ENCODE measurements at places on chromosomes 12 and 14.
A peak's percentile ranks its signal among the peaks of the same experiment; 100 is the strongest.

DNA sequence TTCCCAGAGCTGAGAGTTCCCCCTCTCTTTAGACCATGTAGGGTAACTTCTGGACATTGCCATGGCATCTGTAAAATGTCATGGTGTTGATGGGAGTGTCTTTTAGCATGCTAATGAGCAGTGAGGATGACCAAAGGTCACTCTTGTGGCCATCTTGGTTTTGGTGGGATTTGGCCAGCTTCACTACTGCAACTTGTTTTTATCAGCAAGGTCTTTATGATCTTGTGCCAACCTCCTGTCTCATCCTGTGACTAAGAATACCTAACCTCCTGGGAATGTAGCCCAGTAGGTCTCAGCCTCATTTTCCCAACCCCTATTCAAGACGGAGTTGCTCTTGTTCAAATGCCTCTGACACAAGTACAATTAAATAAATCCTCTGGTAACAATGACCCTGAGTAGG lies 244.4 kb downstream of the NEDD1 start:
- DNase-seq, result no peak

DNA sequence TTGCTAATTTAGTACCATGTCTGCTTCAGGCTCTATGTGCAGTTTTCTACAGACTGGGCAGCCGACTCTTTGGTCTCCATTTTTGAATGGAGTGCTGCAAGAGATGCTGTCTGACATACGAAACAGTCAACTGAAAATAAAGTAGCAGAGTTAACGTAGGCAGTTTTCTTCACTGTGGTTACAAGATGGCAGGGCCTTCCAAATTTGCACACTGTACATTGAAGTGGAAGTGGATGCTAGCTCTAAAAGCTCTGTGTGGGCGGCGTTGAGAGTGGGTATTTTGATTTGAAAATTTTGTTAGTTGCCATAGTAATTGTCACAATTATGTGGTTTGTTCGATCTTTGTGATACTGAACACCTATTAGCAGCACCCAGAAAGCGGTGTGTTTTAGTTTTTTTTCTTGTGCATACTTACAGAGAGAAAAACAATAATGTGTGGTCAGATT lies 154.9 kb upstream of the ATP2B1 start:
- no peak for DNase-seq

DNA sequence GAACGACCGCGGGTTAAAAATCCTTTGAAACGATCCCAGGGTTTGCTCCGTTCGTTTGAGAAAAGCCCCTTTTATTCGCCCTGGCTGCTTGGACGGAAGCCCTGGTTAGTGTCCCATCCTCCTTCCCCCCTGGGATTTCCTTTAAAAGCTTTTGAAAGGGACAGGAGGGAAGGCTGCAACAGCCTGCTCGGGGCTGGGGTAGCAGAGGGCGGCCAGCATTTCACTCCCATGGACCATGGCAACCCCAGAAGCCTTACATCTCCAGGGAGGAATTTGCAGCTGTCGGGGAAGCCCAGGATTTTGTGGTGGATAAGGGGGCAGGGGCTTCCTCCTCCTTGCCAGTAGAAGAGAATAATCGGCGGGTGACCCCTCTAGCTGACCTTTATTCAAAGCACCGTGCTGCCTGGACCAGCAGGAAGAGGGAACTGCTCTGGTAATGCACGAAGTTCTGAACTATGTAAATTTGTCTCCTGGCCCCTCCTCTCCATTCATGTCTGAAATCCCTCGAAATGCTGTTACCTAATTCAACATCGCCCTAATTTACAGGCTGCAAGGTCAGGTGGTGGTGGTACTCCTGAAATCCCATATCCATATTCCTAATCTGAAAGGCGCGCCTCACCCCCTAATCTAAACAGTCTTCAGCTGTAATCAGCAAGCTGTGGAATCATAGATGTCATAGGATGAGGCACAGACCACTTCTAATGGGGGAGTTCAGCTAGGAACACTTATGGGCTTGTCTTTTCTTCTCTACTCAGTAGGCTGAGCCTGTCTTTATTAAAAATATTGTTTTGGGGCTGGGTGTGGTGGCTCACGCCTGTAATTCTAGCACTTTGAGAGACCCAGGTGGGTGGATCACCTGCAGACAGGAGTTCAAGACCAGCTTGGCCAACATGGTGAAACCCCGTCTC lies 1.0 kb upstream of the CLIP1 start:
- no peak for DNase-seq

- DNase-seq, result peak; percentile 9
Observed at GRCh38 chr12:54475537-54475936, 2.1 kb upstream of the GTSF1 start.

GRCh38 chr14:101563352-101563653 lies 2.0 kb downstream of the DIO3 start:
- DNase-seq, result no peak

GRCh38 chr14:91244501-91244901 lies at the start of gene GPR68:
GPR68 (minus strand) TSS chr14:91244704; CDS start chr14:91235050, 9,654 bp downstream.
- peak; percentile 69 for DNase-seq

- no peak for DNase-seq
Observed at GRCh38 chr12:11685716-11686115, 36.2 kb downstream of the ETV6 start.

- no peak for DNase-seq
Observed at GRCh38 chr14:71891970-71892369, 40.3 kb upstream of the RGS6 start.

DNA sequence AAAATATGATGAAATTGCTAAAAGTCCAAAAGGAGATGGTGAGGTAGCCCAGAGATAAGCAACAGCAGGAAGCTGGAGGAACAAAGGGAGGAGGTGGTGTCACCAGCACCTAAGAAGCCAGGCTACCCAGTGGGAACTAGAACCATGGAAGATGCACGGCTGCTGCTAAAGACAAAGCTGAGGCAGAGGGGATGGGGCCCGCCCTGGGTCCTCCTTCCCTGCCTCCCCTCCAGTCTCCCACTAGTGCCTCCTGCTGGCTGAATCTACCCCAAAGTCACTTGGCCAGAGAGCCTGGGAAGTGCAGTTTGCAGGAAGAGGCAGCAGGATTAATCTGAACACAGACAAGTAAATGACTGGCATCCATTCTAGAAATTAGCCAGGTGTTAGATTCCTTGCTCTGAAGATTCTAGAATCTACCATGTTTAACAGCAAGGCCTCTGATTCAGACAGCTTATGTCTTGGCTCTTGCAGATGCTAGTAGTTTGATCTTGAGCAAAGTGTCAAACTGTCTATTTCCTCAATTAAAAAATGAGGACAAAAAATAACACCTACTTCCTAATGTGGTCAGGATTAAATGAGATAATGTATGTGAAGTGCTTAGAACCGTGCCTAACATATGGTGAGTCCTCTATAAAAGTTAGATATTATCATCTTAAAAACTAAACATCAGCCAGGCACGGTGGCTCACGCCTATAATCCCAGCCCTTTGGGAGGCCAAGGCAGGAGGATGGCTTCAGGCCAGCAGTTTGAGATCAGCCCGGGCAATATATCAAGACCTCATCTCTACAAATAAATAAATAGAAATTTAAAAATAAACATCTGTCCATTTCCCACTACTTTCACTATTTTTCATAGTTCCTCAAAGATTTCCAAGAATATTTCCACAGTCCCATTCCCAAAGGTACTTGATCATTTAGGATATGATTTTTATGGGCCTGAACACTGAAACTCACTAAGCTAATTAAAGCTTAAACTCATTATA lies 5.8 kb upstream of the LRP10 start:
- DNase-seq, result no peak

DNA sequence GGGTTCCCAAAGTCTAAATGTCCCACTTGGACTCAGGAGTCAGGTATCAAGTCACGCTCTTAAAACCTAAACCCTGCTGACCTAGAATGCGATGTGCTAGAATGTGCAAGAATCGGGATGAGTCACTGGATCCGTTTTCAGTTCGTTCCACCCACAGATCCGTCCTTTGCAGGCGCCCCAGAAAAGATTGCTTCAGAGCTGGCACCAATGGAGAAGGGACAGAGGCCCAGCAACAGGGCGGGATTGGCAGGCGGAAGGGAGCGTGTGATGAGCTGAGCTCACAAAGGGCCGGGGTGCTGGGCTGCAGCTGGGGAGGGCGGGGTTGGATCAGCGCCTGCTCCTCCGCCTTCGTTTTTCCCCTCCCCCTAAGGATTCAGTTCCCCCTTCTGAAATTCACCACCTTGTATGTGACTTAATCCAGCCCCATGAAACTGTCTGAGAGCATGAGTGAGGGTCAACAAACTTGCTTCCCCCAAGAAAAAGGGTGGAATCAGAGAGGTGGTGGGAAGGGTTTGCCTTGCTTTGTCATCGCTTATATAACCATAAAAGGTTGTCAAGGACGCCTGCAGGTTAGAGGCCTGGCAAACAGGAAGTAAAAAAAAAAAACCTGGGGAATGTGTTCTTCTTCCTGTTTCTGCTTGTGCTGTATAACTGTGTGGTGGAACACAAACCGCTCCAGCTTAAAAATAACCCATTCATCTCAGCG lies 2.8 kb upstream of the UBC start:
- peak; percentile 100 for DNase-seq

- DNase-seq, result no peak
Observed at GRCh38 chr14:90490720-90491050, 93.9 kb downstream of the CALM1 start.

DNA sequence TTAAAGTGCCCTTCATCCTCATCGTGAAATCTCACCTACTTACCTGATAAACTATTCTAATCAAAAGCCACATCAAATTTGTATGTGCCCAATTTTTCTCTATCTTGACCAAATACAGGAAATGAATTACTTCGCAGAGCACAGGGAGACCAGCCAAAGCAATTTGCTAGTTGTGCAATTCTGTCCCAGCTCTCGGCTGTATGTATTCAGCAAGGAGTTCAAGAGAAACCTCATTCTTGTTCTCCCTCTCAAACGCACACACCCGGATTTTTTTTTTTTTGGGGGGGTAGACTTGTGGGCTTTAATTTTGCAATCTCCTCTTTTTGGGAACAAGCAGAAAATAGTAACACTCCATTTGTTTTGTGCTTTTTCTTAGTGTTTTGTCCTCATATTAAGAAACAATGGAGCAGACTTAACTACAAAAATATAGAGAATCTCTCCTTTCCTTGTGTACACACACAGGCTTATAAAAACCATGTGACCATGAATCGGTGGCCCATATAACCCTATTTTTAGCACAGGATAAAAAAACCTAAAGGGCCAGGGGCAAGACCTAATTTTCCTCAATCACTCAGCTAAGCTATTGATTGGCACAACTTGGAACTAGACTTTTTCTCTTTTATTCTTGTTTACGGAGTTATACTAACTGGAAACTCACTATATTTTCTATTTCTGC lies 64.2 kb downstream of the MBIP start:
- no peak for DNase-seq

DNA sequence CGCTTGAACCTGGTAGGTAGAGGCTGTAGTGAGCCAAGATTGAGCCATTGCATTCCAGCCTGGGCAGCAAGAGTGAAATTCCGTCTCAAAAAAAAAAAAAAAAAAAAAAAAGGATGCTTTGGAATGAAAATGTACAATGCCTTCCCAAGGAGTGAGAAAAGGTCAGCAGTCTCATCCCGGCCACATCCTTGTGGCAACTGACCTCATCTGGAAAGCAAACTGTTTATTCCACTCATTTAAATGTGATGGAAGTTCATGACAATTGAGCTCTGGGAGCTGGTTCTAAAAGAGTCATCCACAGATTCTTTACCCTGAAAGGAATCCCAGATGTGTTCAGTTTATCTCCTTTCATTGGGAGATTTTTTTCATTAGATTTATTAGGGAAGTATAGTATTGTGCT lies 19.4 kb upstream of the LIMA1 start:
- DNase-seq, result no peak

- no peak for DNase-seq
Observed at GRCh38 chr14:75392686-75393641, 34.9 kb upstream of the JDP2 start.

DNA sequence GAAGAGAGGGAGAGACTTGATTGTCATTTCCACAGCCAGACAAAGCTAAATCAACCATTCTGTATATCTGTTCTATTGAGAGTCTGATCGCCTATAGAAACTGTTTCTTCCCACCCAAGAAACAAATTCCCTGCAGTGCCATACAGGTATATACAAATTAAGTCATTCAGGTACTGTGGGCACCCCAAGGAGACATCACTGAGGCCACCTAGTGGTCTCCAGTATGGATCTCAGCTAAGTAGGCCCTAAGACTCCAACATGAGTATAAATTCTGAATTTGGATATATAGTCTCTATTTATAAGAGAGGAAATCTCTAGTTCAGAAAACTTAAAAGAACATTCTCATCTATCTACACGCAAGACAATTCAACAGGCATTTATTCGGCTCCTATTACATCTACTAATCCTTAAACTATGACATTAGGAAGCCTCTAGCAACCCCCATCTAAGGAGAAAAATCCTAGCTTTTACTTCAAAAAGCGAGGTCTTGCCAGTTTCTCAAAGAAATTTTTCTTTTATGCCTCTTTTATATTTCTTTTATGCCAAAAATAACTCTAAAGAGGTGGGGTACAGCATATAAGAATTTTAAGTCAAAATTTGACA lies 62.6 kb downstream of the DCAF5 start:
- DNase-seq, result peak; percentile 44

DNA sequence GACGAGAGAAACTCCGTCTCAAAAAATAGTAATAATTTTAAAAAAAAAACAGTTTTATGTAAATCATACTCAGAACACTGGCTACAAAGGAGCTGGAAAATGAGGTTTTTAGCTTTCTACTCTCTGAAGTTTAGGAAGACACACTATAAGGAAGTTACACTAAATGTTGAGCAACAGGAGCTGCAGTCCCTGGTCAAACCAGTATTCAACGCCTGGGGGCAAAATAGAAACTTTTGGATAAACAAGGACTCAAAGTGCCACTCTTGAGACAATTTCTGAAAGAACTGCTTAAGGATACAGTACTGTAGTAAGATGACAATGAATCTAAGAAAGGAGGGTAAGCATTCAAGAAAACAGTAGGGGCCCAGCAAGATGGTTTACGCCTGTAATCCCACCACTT lies 29.3 kb downstream of the ACTR6 start:
- no peak for DNase-seq

DNA sequence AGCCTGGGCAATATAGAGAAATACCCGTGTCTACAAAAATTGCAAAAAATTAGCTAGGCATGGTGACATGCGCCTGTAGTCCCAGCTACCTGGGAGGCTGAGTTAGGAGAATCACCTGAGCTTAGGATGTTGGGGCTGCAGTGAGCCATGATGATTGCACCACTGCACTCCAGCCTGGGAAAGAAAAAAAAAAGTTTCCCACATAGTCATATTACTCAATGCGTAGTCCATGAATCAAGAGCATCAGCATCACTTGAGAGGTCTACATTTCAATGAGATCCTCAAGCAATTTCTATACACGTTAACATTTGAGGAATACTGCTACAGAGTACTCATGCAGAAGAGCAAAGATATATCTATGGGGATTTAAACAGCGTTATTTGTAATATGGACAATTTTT lies 5.2 kb upstream of the LRRC23 start:
- no peak for DNase-seq

DNA sequence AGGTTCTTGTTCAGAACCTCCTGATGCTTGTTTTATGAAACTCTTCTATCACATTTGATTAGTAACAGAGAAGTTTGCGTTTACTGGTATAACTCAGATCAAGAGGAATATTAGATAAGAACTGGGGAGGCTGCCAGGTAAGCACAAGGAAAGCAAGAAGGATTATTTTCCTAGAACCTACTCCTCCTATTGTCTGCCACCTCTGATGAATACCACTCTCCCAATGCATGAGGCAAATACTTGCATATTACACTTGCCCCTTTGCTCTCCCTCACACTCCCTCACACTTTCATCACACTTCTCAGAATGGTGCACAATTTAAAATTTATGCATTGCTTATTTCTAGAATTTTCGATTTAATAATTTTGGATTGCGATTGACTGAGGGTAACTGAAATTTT lies 43.6 kb downstream of the LIN7A start:
- DNase-seq, result no peak

All from fibroblast of upper back skin (primary cell).